Upper lobe of left lung (tissue), 6 donors: ENCODE measurements at places on chromosomes 7 and 10.

GRCh38 chr10:16505161-16505560, 16.5 kb downstream of the C1QL3 start:
- DNase-seq = no peak

- DNase-seq = no peak
Observed at GRCh38 chr7:97246317-97246716, 128.8 kb downstream of the SDHAF3 start.

GRCh38 chr10:24731942-24732341, 8.3 kb upstream of the ARHGAP21 start:
- no peak for DNase-seq

DNA sequence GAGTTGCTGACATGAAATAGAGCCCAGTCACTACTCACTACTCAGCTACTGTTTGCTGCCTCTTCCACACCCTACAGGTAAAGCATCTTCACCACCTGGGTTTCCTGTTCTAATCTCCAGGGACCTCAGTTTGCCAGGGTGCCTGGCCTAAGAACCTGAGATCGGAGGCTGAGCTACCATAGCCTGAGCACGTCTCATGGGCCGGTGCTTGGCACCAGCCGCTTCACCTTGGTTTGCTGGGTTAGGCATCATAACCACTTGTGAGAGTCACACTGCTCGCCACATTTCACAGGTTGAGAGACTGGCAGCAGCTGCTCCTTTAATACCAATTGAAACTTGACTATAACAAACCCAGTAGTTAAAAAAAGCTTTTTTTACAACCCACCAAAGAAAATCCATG, 75.1 kb downstream of the EMX2 start:
- DNase-seq = no peak

DNA sequence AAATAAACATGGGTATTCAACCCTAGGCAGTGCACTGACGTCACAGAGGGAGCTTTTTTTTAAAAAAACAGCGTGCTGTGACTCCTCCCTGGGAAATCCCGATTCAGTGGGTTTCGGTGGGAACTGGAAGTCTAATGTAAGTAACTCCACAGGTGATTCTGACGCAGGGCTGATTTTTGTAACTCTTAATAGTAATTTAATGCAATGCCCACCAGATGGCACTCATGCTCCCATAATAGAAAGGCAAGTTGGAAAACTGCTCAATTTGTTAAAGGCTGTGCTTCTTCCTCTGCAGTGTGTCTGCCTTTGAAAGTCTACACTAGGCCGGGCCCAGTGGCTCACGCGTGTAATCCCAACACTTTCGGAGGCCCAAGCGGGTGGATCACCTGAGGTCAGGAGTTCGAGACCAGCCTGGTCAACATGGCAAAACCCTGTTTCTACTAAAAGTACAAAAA, 10.9 kb upstream of the RSU1 start:
- peak; percentile 48 for DNase-seq

GRCh38 chr10:60511477-60512229, 122.0 kb upstream of the ANK3 start:
- no peak for DNase-seq

DNA sequence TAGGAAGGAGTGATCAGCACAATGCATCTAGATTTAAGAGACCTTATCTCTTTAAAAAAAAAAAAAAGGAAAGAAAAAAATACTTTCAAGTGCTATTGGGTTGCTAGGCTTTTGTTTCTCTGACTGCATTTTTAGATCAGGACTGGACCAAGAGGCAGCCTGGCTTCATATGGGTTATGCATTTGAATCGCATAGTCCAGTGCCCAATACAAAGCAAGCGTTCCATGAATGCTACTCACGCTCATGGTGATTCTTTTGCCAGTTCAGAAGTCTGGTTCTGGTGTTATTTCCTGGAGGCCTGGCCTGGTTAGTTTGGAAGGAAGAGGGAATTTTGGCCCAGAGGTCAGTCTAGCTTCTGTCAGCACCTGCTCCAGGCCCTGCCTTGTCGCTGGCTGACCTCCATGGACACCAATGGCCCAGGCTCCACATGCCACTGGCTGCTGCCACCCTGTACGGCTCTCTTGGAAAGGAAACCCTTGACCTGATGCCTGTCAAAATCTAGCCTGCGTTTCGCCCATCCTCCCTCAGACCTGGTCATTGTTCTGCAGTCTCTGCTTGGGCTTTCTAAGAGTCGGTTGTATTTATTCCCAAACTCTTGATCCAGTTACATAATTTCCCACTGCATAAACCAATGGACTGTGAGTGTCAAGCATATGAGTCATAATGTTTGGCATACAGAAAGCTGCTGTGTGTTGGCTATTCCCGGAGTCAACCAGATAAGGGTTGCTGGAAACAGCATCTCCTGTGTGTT, 74.3 kb upstream of the MKX start:
- peak; percentile 56 for DNase-seq

GRCh38 chr7:105879782-105880181, 3.4 kb upstream of the ATXN7L1 start:
- DNase-seq = no peak

- no peak for DNase-seq
Observed at GRCh38 chr10:121332829-121333765, 265.1 kb downstream of the FGFR2 start.

- no peak for DNase-seq
Observed at GRCh38 chr10:51423121-51423452, 276.3 kb downstream of the CSTF2T start.

GRCh38 chr7:66877577-66878300, 43.3 kb upstream of the TMEM248 start:
- no peak for DNase-seq

- no peak for DNase-seq
Observed at GRCh38 chr7:125878988-125879387, 949.4 kb upstream of the POT1 start.

DNA sequence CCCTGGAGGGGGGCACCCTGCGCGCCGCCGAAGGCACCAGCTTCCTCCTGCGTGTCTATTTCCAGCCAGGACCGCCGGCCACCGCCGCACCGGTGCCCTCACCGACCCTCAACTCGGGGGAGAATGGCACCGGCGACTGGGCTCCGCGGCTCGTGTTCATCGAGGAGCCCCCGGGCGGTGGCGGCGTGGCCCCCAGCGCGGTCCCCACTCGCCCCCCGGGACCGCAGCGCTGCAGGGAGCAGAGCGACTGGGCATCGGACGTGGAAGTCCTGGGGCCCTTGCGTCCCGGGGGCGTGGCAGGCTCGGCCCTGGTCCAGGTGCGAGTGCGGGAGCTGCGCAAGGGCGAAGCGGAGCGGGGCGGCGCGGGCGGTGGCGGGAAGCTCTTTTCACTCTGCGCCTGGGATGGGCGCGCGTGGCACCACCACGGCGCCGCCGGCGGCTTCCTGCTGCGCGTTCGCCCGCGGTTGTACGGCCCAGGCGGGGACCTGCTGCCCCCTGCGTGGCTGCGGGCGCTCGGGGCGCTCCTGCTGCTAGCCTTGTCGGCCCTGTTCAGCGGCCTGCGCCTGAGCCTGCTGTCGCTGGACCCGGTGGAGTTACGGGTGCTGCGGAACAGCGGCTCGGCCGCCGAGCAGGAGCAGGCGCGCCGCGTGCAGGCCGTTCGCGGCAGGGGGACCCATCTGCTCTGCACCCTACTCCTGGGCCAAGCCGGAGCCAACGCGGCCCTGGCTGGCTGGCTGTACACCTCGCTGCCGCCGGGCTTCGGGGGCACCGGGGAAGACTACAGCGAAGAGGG, 594 bp downstream of the CNNM1 start:
- peak; percentile 87 for DNase-seq

- no peak for DNase-seq
Observed at GRCh38 chr10:130300608-130301020, 164.4 kb downstream of the GLRX3 start.

DNA sequence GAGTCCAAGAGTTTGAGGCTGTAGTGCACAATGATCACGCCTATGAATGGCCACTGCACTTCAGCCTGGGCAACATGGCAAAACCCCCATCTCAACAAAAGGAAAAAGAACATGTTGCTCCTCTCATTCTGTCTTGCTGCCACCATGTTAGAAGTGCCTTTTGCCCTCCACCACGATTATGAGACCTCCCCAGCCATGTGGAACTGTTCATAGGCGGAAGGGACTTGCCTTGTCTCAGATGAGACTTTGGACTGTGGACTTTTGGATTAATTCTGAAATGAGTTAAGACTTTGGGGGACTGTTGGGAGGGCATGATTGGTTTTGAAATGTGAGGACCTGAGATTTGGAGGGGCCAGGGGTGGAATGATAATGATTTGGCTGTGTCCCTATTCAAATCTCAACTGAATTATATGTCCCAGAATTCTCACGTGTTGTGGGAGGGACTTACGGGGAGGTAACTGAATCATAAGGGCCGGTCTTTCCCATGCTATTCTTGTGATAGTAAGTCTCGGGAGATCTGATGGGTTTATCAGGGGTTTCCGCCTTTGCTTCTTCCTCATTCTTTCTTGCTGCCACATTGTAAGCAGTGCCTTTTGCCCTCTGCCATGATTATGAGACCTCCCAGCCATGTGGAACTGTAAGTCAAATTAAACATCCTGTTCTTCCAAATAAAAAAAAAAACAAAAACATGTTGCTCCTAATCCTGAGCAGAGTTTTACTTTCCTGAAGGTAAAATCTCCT, 22.3 kb downstream of the DLG5 start:
- no peak for DNase-seq

- DNase-seq = no peak
Observed at GRCh38 chr10:71088054-71088453, 124.3 kb upstream of the UNC5B start.

GRCh38 chr7:112058686-112059085, 147.5 kb downstream of the DOCK4 start:
- DNase-seq = no peak

DNA sequence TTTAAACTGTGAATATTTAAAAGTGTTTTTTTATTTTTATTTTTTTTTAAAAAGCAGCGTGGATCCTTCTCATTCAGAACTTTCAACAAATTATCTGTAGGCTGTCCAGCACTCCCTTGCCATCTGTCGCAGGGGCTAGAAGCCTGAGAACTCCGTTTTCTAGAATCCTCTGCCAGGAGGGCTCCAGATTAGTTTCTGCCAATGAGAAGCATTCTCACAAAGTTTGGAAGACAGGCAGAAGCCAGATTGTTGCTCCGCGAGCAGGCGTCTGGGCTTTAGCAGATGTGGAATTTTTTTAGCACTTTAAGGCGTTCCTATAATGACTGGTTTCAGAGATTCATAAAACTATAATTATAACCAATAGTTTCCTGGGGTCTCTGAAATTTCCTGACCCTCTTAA, 220.9 kb upstream of the KIAA1217 start:
- DNase-seq = no peak

- no peak for DNase-seq
Observed at GRCh38 chr10:113665806-113666354, 2.0 kb upstream of the NRAP start.
